ENCODE measurements at places on chromosomes 5 and 9.

DNA sequence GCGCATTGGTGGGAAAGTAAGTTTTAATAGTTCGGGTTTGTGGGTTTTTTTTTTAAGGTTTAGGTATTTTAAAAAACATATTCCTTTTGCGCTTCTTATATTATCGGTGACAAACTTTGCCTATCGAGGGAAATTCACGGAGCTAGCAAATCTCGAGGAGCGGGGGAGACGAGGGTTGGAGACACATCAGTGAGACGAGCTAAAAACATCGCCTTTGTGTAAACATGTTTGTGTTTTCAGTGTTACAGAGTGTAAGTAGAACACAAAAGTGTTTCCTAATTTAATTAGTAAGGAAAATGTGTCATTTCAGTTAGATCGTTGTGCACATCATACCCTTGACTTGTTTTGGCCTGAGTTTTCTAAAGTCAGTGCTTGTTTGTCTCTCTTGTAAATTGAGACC is 945 bp downstream of the BTF3 start:
- DNase-seq = no peak

DNA sequence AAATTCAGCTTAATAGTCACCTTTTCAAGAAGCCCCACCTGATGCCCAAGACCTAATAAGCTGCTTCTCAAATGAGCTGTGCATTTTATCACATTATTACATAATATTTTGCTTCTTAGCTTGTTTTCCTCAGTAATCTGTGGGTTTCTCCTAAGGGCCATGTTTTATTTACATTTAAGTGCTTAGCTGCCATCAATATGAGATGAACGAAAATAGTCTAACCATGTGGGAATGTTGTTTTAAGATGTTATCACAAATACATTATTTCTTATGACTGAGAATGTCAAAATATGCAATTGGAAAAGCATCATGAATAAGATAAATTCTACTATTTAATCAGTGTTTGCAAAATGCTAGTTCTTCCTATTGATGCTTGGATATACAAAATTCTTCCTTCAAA is 10.1 kb downstream of the ARRDC3 start:
- no peak for DNase-seq

DNA sequence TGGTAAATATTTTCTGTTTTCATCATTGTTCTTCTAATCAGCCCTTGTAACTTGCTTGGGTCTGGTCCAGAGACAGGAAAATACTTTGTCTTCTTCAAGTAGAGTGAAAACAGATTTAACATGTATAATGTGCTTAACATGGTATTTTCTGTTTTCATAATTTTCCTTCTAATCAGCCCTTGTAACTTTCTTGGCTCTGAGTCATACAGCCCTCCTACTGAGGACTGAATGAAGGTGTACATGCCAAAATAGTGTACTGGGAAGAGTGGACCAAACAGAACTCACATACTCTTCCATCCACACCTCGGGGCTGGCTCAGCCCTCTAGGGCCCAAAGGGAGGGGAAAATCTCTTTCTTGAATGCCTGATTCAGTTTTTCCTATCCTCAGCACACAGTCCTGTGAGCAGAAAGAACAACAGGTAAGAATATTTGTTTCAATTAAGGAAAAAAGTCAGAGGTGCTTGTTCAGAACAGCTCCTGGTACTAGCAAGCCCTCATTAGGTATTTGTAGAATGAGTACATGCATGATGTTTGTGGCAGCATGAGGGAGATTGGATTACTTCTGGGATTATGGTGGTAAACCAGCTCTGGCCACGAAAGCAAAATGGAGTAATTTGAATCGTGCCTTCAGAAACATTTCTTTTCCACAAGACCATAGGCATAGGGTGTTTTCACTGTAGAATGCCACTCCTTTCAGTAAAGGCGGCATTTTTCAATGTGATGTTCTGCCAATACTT is 24.2 kb upstream of the MACIR start:
- no peak for DNase-seq

DNA sequence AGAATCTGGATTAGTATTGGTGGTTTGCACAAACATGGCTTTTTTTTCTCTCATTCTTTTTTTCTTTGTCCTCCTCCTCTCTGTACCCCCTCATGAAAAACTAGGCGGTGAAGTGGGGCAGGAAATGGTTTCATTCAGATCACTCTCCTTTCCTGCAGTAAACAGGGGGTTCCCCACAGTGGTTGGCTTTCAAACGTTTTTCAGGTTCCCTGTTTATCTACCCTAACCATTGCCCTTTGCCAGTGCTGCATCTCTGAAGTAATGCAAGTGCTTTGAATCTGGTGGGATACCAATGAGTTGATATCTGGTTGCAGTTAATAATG is 29.8 kb downstream of the NR4A3 start:
- peak; percentile 22 for DNase-seq

- no peak for DNase-seq
These were observed 377.7 kb upstream of the IRX1 start for GRCh38 chr5:3217771-3218495.

- DNase-seq = peak; percentile 4
These were observed 61.3 kb upstream of the MOCS2 start for GRCh38 chr5:53170746-53171349.

DNA sequence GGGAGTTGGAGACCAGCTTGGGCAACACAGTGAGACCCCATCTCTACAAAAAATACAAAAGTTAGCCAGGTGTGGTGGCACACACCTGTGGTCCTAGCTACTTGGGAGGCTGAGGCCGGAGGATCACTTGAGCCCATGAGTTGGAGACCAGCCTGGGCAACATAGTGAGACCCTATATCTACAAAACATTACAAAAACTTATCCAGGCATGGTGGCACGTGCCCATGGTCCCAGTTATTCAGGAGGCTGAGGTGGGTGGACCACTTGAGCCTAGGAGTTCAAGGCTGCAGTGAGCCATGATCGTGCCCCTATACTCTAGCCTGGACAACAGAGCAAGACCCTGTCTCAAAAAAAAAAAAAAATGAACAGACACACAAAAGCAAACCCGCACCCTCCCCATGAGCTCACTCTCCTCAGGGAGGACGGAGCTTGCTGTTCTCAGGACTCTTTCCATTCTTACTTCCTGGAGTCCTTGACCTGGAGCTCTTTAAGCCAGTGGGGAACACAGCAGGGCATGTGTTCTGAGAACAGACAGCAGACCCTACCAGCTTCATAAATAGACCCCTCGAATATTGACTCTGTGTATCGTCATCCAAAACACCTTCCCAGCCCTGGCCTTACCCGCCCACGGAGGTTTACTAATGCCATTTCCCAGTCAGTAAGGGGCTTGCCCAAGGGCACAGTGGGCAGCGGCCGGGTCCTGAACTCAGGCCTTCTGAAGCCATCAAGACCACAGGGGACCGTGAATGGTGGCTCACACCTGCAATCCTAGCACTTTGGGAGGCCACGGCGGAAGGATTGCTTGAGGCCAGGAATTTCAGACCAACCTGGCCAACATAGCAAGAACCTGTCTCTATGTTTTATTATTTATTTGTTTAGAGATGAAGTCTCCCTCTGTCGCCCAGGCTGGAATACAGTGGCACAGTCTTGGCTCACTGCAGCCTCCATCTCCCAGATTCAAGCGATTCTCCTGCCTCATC is 11.1 kb downstream of the PTGES2 start:
- no peak for DNase-seq

GRCh38 chr9:116165912-116166311 is 12.3 kb downstream of the PAPPA start:
- DNase-seq = no peak

- no peak for DNase-seq
These were observed 233.1 kb downstream of the AGTPBP1 start for GRCh38 chr9:85508616-85509015.

- no peak for DNase-seq
These were observed 4.7 kb downstream of the MYORG start for GRCh38 chr9:34371886-34372466.

DNA sequence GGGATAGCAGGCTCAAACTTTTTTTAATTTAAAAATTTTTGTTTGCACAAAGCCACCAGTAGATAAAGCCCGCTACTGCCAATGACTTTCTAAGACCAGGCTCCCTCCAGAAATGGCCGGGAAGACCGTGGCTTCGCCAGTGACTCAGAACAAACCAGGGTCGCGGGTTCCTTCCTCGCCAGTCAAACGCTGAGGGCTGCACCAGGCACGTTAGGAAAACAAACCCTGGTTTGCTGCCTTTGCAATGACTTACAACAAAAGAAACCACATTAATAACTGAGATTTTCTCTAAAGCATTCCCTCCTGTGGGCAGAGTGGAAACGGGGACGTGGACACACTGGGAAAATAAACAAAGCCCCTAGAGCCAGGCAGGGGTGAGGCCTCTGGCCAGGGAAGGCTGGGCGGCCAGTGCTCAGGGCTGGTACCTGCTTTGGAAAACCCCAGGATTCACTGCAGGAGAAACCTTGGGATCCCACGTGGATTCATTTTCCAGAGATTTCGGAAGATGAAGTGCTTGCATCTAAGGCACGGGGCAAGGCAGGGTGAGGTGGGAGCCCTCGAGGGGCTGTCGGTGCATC is 3.8 kb downstream of the PRRX2 start:
- DNase-seq = no peak

DNA sequence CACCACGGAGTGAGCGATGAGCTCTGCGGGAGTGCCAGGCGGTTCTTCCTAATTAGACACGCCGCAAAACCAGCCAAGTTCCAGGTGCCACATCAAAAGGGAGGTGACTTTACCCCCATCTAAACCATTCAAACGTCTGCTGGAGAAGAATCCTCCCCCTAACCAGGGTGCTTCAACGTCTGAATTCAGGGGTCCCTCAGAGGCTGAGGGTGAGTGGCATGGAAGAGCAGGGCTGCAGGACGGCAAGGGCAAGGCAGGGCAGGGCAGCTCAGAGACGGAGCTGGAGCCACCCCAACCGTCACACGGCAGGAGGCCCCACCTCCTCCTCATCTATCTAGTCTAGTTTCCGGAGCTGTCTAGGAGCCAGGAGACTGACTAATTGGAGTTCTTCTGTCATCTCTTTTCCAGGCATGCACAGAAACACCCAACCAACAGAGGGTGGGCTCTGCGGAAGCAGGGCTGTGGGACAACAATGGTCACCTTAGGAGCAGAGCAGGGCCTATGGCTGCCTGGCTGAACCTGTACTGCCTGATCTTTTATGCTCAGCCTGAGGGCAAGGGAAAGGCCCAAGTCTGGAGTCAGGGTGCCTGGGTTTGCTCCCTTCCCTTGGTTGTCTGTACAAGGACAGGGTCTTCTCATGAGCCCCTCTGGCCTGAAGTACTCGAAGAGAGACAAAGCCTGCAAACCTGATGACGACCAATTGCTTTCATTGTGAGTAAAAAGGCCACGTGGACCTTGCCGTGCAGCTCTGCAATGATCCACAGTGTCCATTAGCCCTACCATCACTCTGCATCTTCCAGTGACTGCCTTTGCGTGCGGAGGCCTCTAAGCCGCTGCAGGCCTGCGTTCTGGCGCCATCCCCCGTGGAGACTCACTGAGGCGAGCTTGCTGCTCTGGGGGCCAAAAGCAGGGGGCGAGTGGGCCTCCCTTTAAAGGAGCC is 81.0 kb upstream of the SLC25A51 start:
- peak; percentile 11 for DNase-seq

DNA sequence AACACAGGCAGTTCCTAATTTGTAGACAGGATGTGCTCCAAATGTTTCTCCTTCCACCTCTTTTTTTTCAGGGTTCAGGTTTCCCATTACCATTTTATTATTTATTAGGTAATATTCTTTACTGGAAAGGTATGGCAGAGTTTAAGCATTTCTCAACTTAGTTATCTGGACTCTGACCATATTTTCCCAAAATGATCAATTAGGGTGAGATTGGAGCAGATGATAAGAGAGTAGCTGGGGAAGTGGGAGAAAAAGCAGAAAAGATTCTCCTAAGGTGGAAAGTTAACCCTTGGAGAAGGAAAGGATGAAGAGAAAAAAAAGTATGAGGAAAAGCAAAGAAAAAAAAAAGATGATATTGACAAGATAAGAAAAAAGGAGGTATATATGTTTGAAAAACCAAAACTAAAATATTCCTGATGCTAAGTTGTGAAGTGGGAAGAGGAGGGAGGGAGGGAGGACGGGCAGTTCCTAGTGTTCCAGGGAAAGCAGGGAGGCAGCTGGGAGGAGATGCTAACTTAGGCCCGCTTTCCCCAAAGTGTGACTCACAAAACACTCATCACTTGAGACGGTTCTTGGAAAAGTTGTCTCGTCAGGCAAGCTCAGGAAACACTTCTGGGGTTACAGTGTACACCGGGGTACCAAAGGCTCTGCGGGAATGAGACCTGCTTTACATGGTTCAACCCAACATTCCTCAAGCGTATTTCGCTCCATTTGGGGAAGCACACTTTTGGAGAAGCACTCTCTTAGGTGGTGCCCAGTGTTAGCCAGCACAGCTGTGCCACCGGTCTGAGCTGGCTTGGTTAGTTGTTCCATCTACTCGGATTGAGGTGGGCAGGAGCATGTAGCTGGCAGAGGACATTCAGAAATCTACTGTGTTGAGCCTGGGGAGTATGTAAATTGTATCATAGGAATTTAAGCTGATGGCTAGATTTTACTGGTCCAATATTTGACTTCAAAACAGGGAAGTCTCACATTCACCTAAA is 35.1 kb downstream of the B4GALT1 start:
- no peak for DNase-seq

GRCh38 chr9:126838055-126838811 is 22.2 kb upstream of the ZBTB34 start:
- DNase-seq = no peak

GRCh38 chr5:135576075-135576599 is 2.7 kb downstream of the CXCL14 start:
- DNase-seq = no peak

DNA sequence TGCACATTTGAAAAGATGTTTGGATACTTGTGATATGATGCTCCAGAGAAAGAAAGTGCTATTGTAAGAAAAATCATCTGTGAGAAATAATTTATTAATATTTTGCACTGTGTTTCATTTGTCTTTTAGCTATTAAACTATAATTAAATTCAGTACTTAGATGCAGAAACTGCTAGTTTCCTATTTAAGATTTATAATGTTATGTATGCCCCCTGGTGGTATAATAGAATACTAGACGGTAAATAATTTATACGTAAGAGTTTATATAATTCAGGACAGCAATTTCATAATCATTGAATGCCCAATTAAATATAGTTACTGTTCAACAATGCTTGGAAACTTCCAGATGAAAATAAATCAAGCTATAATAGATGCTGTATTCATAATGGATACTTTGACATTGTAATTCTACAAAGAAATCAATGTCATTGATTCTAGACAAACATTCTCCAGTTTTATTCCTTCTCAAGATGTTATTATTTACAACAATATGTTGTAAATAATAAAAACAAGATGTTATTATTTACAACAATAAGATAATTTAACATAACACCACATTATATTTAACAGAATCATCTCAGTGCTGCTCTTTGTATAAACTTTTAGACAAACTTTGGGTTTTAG is 101.0 kb downstream of the TMEM232 start:
- DNase-seq = no peak

- DNase-seq = no peak
These were observed 518.3 kb upstream of the ITGA1 start for GRCh38 chr5:52269401-52269800.

GRCh38 chr5:74589204-74590056 is 51.1 kb downstream of the ENC1 start:
- DNase-seq = no peak

- no peak for DNase-seq
These were observed 19.7 kb upstream of the GLE1 start for GRCh38 chr9:128484686-128485413.
